ENCODE measurements at places on chromosomes 11 and 22. TPM values are rescaled to one million over a fixed set of nuclear protein-coding genes. Genes with fewer than 3 reads are reported as not detected.

INS gene
- total RNA-seq: not detected

KRTAP5-1 gene
- not detected for total RNA-seq

TMEM45B gene
- 0.24 TPM for total RNA-seq

MS4A6A gene
- total RNA-seq: not detected
